Dermis blood vessel endothelial cell (primary cell): ENCODE measurements at places on chromosomes 3 and 15. TPM values are rescaled to one million over a fixed set of nuclear protein-coding genes. Genes with fewer than 3 reads are reported as not detected.

Gene TRIM71
- total RNA-seq = not detected in 2 replicates

Gene VIPR1
- 0.23 and 0.85 TPM in 2 replicates for total RNA-seq

Gene ATP13A5
- total RNA-seq = not detected in 2 replicates

Gene IL17RD
- total RNA-seq = 0.51 and 0.65 TPM in 2 replicates

Gene RNU5B-1
- total RNA-seq = not detected in 2 replicates

Gene GOLGA6L9
- 0.85 and 1.3 TPM in 2 replicates for total RNA-seq

Gene MUC4
- 0.17 TPM in 1 of 2 replicates, not detected in the other for total RNA-seq

Gene CCPG1
- total RNA-seq = 70.5 and 84.7 TPM in 2 replicates

Gene CSPG5
- total RNA-seq = 0.51 and 0.79 TPM in 2 replicates
